ENCODE measurements at places on chromosomes 7 and 10.

DNA sequence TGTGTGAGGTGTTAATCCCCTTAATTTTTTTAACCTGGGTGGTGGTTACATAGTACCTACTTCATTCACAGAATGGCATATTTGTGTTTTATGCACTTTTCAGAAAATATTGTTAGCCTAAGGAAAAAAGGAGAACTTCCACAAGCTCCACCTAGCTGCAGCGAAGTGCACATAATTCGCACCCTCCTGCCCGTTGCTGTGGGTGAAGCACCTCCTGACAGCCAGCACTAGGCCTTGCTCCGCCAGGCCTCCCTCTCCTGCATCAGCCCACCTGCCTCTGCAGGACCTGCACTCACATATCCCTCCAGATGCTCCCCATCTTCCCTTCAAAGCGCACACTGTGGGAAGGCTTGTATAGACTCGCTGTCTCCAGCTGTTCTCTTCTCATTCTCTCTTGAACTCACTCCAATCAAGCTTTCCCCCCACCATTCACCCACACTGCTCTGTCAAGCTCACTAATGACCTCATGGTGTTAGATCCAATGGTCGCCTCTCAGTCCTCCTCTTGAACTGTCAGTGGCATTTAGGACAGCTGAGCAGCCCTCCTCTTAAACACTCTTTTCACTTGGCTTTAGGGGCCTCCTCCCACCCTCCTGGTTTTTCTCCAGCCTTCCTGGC, 20.7 kb upstream of the GRID1 start:
- DNase-seq, result no peak

DNA sequence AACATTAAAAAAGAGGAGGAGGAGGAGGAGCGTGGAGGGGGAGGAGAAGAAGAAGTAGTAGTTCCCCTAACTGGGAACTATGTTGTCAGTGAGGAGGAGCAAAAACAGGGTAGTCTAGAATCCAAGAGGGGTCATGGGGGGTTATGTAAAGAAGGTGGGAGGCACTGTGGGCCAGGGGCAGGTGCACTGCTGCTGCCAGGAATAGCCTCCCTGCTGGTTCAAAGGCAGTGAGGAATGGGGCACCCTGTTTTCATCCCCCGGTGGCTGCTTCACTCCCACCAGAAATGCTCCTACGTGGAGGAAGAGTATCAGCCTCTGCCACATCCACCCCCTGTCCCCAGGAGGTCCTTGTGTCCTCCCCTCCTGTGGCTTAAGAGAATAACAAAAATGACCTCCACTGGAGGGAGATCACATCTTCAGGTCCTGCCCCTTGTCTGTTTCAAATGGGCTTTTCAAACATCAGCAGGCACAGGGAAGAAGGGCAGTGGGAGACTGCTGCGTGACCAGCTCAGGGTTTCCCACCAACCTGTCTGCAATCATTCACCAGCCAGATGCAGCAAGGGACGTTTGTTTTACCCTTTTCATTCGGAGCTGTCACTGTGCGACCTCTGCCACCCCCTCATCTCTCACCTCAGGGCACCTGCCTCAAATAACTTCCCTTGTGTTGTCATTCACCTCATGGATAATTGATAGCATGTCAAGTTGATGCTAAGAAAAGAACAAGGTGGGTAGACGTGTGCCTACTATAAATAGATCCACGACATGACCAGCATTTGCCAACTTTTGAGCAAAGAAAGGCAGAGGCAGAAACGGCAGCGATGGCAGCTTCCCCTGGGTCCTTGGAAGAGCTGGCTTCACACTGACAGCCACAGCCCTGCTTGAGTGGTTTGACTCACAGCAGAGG, 92.6 kb downstream of the DGKI start:
- DNase-seq, result peak; percentile 68

GRCh38 chr10:55002420-55002819, 201.4 kb upstream of the PCDH15 start:
- no peak for DNase-seq

DNA sequence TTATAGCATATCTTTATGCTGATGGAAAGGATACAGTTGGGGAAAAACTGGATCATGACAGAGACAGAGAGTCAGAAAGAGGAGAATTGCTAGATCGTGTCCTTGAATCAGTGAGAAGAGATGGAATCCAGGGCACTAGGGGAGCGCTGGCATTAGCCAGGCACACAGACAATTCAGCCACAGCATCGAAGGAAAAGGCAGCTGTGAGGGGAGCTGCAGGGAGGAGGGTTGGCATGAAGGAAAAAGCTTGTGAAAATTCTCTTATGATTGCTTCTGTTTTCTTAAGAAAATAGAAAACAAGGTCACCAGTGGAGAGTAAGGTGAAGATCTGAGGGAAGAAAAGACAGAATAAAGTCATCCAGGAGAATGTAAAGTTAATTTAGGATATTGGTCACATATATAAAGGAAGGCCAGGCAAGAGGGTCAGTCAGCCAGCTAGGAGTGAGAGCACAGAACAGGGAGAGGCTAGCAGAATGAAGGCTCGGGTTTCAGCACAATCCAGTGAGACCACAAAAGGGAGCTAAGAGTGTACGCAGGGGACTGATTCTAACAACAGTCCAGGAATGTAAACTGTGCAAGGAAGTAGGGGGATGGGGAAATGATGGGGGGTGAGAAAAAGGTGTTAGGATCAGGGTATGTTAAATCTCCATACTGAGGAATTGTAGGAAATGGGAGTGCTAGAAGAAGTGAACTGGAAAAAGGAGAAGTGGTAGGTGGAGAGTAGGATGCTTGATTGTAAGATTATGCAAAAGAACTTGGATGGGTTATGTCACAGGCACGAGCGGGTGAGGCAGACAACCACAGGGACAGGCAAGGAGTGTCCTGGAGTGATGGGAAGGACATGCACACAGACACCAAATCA, 112.0 kb downstream of the RNF32 start:
- no peak for DNase-seq

DNA sequence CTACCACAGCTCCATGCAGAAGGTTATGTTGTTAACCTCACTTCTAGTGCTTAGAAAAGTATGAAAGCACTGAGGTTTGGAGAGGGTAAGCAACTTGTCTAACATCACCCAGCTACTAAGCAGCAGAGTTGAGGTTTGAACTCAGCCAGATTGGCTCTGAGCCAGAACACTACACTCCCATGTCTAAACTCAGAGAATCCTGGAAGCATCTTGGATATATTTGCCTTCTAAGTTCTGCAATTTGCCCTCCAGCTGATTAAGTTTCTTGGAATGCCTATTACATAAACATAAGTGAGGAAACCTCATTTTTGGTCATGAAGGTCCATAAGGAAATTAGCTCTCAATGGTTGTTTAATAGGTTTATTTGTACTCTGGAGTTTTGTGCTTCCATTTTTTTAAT, 78.1 kb upstream of the PHYHIPL start:
- DNase-seq, result no peak

GRCh38 chr10:69376662-69377061, 40.1 kb downstream of the TACR2 start:
- no peak for DNase-seq

- no peak for DNase-seq
Measured at GRCh38 chr10:131786756-131787605, 113.8 kb upstream of the PPP2R2D start.

GRCh38 chr10:32070645-32071044, 14.4 kb upstream of the KIF5B start:
- DNase-seq, result no peak

- no peak for DNase-seq
Measured at GRCh38 chr7:123958186-123958703, 33.2 kb downstream of the SPAM1 start.

DNA sequence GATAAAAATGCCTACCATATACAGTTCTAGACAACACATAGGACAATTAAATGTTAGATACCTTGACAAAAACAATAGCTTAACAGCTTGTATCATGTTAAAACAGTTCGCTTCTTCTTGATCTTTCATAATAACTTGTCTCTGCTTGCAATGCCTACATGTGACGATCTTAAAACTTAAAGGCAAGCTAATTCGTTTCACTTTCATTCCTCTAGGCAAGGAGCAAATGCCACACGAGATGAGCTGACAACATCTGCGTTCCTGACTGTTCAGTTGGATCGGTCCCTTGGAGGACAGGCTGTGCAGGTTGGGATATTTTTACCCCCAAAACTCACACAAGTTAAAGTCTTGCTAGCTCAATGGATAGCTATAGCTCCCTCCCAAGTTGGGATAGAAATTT, 51.6 kb upstream of the ARL4A start:
- no peak for DNase-seq

DNA sequence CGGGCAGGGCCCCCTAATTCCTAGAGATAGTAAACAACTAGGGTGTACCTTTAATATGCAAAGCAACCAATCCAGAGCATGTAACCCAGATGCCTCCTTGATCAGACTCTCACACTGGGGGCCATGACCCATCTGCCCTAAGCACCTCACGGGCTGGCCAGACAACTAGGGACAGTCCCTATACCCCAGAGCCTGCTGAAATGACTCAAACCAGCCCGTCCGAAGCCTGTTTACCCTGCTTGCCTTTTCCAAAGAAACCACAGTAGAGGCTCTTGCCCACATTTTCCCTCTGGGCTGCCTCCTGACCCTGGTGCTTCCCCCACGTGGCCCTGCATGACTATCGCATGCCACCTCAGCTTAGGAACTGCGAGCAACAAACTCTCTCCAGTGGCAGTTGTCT, 46.2 kb downstream of the RGS10 start:
- no peak for DNase-seq

GRCh38 chr10:19659920-19660655, 156.1 kb upstream of the PLXDC2 start:
- DNase-seq, result no peak

DNA sequence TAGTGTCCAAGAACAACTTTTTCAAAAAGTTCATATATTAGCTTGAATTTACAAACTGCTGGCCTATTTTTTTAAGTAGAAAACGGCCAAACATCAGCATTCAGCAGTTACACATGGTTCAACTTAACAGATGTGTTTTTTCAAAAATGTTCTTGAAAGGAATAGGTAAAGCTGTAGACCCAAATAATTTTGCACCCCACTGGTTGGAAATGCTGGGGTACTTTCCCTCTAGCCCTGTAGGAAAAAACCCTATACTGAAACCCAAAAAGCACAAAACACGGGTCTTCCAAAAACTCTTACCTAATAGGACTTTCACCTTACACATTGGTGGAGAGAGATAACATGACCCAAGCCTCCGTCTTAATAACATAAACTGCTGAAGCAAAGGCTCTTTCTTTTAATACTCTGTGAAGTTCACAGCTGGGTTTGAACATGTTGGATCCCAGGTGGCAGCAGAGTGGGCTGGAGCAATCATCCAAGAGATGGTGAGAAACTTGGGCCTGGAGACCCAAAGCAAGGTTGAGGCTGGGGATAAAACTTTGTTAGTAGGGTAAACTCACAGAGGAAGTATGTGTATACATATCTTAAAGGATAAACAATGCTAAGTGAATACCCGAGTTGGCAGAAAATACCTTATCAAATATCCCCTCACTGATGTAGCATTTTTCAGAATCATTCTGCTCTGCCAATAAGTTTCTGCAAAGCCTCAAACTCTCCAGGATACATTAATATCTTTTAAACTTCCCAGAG, 629 bp upstream of the DNAJC9 start:
- DNase-seq, result no peak

DNA sequence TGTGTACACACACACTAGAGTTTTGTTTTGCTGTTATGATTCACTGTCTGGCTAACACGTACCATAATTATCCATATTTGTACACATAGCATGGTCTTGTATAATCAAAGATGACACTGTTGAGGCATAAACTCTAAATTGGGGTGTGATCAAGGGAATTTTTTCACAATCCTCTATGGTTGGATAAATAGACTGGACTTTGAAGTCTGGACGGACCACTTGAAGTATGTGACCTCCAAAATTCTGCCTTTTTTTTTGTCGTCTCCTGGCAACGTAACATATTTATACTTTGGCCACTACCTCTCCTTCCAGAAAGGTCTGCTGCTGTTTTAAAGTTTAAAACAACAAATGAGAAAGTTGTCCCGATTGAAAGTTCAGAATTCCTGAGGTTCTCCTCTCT, 193.4 kb downstream of the CACNB2 start:
- no peak for DNase-seq

- DNase-seq, result no peak
Measured at GRCh38 chr7:129122751-129123509, 21.6 kb upstream of the TSPAN33 start.

- no peak for DNase-seq
Measured at GRCh38 chr10:96995851-96996250, 163.8 kb downstream of the LCOR start.

DNA sequence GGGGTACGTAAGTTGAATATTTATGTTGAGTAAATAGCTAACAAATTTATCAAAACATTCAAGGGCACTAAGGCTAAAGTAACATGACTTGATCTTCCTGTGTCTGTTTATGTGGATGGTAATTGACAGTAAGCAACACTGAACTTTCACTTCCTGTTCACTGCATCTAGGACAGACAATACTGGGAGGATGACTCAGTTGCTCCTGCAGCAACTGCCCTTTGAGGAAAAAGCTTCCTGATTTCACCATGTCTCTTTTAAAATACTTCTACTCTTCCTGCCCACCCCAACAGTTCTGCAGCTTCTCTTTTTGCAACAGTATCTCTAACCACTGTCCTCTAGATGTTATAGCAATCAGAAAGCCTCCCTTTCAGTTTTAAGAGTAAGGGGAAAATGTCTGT, 76.6 kb upstream of the HGF start:
- DNase-seq, result no peak

GRCh38 chr10:98172495-98172894, 38.0 kb downstream of the R3HCC1L start:
- no peak for DNase-seq

DNA sequence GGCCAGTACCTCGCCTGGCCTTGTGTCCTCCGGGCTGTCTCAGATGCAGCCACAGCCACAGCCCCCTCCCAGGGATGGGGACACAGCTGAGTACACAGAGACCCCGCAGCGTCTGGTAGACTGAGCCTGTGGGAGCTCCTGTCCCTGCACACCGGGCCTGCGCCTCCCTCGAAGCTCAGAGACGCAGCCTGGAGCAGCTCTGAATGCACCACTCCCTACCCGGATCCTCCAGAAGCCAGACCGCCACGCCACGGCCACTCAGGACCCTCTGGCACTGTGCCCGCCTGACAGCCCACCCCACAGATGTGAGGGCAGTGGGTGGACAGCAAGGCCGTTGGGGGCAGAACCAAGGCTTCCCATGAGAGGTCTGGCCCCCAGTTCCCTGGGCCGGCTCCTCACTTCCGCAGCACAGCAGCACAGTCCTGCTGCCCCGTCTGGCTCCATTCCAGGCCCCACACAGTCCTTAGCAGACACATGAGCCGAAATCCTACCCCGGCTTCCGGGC, 40.8 kb downstream of the PAPOLB start:
- no peak for DNase-seq
